T-helper 2 cell treated with Interferon-gamma antibody and Interleukin-4, amounts not matched to agents 5 μg/mL and 100 μg/mL, for 36 hours (primary cell): ENCODE measurements at places on chromosomes 6 and 20.

GRCh38 chr6:11279284-11279689 is 46.8 kb upstream of the NEDD9 start:
- no peak for DNase-seq

DNA sequence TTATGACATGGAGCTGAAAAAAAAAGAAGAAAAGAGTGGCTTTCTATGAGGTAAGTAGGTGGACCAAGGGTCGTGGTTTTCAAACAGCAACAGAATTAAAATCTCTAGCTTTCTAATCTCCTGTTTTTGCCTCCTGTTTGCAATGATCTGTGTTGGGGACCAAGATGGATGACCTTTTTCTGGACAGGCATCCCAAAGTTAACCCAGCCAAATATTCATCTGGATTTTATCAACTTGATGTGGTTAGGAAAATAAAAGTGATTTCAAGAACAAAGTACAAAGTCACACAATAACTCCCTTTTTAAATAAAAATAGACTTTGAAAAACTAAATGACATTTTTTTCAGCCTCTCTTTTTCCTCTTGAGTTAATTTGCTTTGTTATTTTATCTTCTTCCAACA is 282.1 kb upstream of the PRDM1 start:
- no peak for DNase-seq

GRCh38 chr20:17431621-17432364 is 99.4 kb downstream of the BFSP1 start:
- DNase-seq = peak; percentile 14

DNA sequence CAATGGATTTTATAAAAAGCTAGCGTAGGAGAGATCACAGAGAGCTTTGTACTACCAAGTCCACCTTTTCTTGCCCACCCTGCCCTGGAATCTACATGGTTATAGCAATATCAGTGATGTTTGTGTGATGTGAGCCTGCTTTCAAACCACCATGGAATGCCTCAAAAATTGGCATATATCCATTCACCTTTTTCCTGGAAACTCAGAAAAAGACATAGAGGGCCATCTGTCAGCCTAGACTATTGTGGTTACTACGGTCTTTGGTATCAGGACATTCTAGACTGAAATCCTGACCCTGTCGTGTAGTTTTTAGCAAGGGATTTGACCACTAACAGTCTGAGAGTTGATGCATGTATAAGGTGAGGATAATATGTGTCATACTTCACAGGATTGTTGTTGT is 239.6 kb downstream of the GRIK2 start:
- DNase-seq = no peak

- DNase-seq = no peak
These were observed 113.4 kb downstream of the EYA2 start for GRCh38 chr20:47007826-47008655.

- DNase-seq = no peak
These were observed 1.3 kb upstream of the HUS1B start for GRCh38 chr6:658244-658643.

DNA sequence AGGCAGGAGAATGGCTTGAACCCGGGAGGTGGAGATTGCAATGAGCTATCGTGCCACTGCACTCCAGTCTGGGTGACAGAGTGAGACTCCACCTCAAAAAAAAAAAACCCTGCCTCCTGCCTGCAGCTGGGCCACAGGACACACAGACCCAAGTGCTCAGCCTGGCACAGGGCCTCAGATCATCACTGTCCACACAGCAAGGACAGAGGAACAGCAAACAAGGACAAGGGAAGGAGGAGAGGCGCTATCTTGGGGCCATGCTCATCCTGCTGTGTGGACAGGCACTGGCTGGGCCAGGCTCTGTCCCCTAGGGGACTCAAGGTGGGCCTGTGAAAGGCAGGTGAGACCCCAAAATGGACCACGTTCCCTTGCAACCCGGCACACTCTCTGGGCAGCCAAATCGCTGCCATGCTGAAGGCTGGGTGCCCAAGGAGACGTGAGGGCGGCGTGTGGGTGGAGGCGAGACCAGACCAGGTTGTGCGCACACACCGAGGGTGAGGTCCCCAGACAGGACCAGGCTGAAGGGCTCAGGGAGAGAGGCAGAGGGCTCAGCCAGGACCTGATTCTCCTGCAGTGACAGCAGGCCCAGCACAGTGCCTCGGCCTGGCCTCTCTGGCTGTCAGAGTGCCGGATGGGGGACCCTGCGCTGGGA is 9.1 kb downstream of the UCKL1 start:
- DNase-seq = no peak

- no peak for DNase-seq
These were observed 4.9 kb downstream of the TNFAIP3 start for GRCh38 chr6:137871831-137872454.

- DNase-seq = no peak
These were observed 15.2 kb downstream of the CDH22 start for GRCh38 chr20:46293084-46293483.

DNA sequence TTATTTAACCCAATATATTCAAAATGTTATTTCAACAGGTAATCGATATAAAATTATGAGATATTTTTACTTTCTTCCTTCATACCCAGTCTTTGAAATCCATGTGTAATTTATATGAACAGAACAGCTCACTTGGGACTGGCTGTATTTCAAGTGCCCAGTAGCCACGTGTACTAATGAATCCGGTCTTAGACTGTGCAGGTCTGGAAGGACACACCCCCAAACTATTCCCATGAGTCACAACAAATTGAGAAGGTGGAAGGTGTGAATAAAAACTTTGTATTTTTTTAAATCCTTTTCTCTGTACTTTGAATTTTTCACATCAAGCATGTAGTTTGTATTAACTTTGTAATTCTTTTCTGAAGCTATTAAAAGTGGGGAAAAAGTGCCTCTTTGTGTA is 2.8 kb downstream of the UNC5CL start:
- no peak for DNase-seq

GRCh38 chr6:137157601-137158000 is 15.8 kb downstream of the IL22RA2 start:
- no peak for DNase-seq

- peak; percentile 26 for DNase-seq
These were observed 11.8 kb upstream of the GSTA1 start for GRCh38 chr6:52815167-52816092.

DNA sequence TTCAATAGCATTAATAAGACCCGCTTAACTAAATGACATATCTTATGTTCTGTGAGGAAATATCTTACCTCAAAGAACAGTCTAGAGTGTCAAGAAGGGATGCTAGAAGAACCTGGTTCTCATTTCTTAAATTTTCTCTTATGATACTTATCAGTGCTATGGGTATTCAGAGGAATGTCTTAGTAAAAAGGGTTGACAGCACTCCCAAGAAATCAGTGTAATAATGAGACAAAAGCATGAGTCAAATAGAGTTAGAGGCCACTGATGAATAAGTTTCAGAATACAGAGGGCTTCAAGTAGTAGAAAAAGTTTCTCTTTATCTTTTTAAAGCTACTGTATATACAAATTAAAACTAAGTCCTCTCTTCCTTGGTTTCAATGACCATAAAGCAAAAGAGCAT is 242.8 kb downstream of the GJA1 start:
- DNase-seq = no peak

GRCh38 chr20:10958279-10958678 is 284.5 kb upstream of the JAG1 start:
- DNase-seq = no peak

DNA sequence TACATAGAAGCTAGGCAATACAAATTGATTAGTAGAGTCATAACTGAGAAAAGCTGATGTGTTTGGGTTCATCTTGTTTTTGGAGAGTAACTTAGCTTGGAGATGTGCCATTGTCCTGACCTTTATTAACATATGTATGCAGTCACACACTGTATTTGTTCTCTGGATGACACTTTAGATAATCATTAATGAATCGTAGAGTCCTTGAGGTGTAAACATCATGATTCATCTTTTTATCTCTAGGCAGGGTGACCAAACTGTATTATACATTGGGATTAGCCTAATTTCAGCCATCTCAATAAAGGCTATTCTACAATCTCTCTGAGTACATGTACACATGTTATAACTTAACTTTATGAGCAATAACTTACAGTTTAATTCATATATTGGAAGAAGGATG is 3.6 kb upstream of the MTCL3 start:
- no peak for DNase-seq
